ENCODE measurements at places on chromosomes 16 and 17. TPM values are rescaled to one million over a fixed set of nuclear protein-coding genes. Genes with fewer than 3 reads are reported as not detected.

GRCh38 chr16:12651765-12652512 lies 151.7 kb downstream of the CPPED1 start:
- no peak for DNase-seq

Gene CMTM2
- not detected for polyA plus RNA-seq

Gene NHLRC4
- 0.31 TPM for polyA plus RNA-seq

Gene CHAD
- polyA plus RNA-seq: not detected

- DNase-seq: no peak
Measured at GRCh38 chr17:64694207-64694606, 32.1 kb upstream of the SMURF2 start.

DNA sequence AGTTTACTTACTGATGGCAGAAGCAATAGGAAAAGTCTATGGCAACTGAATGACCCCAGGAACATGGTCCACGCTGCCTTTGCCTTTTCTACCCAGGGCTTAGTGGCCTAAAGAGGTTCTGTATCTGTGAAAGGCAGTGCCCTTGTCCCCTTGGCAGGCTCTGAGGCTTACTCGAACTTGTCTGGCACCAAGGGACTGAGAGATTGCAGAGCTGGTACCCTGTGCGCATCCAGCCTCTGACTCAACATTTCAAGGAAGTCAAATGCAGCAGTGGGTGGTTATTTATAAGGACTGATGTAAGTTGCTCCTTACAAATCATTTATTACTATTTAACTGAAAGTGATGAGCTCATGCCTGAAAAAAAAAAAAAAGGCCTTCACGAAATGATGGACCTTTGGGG lies 299.9 kb upstream of the MYOCD start:
- no peak for DNase-seq

- no peak for DNase-seq
Measured at GRCh38 chr17:32142857-32143526, 690 bp downstream of the RHOT1 start.

DNA sequence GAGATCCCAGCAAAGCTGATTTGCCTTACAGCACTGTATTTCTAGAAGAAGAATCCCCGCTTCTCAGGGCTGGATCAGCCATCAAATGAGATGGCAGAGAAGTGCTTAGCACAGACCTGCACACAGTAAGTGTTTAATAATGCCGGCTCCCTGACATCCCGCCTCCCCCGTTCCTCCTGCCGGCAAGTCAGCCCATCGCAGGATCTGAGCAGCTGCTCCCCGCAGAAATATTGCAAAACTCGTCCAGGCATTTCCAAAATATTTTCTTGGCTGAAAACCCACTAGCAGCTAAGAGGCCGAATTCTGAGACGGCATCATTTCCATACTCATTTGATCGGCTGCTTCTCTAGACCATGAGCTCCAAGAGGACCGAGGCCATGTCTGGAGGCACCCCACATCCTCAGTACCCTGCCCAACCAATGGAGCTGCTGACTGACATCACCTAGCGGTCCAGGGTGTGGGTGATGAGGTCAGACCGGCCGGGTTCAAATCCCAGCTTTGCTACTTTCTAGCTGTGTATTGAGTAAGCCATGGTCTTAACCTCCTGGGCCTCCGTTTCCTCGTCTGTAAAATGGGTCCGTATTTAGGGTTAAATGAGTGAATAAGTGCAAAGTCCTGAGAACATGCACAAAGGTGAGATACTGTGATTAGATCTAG lies 251.5 kb downstream of the KATNIP start:
- no peak for DNase-seq

All from BJ (cell line).